Stimulated activated naive B cell treated with anti-CD40 and anti-IgM and Interleukin-4, amounts not matched to agents 10 μg/mL and 1 μg/mL and 100 μg/mL, for 72 hours (primary cell): ENCODE measurements at places on chromosomes 2 and 18.

DNA sequence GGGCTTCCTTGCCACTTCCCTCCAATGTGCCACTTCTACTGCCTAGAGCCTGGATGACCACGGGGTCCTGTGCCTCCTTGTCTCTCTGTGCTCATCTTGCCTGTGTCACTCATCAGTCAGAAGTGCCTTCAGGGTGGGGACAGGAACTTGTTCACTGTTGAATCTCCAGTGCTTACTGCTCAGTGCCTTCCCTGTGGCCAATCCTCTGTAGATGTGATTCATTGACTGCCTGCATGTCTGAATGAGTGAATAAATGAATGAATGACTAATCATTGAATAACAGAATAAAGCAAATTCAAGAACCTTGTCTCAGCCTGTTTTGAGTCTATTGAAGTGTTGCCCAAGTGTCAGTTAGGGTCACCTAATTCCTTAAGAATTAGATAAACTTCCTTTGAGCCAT, 42.3 kb upstream of the FAM136A start:
- no peak for DNase-seq

- DNase-seq, result no peak
Measured at GRCh38 chr2:210324458-210324857, 9.5 kb upstream of the MYL1 start.

DNA sequence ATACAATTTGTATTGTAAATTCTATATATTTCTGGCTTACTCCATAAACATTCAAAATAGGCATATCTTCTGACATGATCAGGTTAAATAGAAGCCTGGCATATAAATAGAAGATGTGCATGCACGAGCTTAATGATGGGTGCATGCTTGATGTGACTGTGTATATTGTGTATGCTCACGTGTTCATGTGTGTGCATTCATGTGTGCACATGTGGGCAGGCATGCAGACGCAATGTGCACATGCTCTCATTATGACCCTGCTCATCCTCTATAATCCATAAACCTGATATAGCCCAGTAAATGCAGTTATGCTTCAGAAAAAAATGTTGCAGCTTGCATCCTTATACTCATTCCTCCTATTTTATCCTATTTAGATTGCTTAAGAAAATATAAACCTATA, 29.2 kb downstream of the RAB27B start:
- no peak for DNase-seq

DNA sequence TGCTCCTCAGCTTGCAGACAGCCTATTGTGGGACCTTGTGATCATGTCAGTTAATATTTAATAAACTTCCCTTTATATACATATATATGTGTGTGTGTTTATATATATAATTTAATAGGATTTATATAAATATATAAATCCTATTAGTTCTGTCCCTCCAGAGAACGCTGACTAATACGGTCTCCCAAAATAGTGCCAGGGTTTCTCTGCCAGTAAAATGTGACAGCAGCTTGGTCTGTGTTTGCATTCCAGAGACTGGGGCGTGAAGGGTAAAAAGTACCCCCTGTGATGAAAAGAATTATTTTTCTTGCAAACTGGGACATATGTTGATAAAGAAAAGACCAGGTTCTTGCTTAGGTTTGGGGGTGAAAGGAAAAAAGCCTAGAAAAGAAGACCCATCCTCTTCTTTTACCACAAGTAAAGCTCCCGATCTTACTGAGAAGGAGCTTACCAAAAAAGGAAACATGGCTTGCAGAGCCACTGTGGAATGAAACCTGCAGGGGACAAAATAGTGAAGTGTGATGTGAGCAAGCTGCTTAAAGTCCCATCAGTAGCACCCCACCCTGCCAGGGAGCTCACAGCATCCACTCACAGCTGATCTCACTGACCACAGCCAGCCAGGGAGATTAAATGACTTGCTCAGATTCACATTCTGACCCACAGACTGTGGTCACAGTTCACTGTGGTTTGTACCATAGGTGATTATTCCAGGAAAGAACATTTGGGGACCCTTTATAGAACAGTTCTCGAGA, 110.9 kb upstream of the RMP24 start:
- no peak for DNase-seq

DNA sequence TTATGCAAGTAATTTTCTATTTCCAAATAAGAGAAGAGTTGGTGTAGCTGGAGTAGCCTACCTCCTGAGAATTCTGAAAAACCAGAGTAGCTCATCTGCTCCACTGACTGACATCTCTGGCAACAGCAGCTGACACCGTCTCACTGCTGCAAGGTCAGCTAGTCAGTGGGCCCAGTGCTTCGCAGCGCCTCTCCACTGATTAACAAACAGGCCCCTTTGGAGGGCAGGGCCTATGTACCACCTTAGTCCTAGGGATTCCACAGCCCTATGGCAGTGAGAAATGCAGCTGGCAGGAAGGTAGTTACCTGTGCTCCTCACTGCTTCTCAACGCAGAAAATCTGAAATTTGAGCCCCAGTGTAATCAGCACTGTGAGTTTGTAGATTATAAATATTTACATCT, 97.5 kb downstream of the DLGAP1 start:
- DNase-seq, result no peak

GRCh38 chr18:29378651-29379136, 1201.8 kb upstream of the CDH2 start:
- DNase-seq, result no peak

DNA sequence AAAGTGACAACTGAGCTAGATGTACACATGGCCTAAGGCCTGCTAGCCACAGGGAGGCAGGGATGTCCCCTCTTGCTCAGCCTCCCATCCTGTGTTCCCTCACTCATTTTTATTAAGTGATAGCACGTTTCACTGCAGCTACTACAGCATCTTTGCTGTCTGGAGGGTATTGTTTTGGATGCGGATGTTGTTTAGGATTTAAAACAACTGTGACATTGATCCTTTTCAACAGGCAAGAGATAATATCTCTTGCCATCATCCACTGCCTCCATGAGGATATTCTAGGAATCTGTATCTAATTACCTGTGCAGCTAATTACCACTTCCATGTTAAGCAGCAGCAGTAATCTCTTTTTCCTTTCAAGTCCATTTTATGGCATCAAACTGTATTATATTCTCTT, 345.4 kb downstream of the PARD3B start:
- DNase-seq, result no peak

DNA sequence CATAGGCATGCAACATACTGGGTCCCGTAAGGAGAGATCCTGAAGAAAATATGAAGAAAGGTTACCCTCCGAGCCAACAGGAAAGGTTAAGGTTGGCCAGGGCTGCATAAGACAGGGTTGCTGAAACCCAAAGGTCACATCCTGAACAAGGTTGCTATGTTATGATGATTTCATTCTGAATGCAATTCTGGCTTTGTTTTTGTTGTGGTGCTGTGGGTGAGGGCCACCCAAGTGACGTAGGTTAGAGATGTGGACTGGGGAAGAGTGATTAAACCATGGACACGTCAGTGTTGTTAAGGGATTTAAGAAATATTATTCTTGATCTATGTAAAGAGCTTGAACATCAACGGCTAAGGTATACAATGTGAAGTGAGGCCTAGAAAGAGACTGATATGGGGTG, 60.0 kb downstream of the ZEB2 start:
- DNase-seq, result no peak

DNA sequence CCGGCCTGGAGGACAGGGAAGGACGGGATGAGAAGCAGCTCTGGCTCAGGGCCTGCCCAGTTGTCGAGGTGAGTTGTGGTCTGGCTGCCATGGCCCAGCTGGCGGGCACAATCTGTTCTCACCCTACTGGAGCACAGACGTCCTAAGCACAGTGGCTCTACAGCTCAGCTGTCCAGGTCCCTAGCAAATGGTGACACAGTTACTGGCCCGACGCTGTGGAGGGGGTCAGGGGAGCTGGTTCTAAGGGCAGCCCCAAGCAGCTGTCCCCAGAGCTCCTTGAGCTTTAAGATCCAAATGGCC, 32.9 kb downstream of the KCNK3 start:
- no peak for DNase-seq

GRCh38 chr2:176814740-176815367, 397.7 kb upstream of the HNRNPA3 start:
- no peak for DNase-seq

- DNase-seq, result no peak
Measured at GRCh38 chr2:85753035-85753524, 711 bp upstream of the ATOH8 start.
